ENCODE measurements at places on chromosomes 5 and 9.

- DNase-seq, result no peak
Observed at GRCh38 chr5:15835514-15835913, 335.5 kb downstream of the FBXL7 start.

GRCh38 chr5:132760049-132760420 is 12.8 kb downstream of the CCNI2 start:
- no peak for DNase-seq

- DNase-seq, result no peak
Observed at GRCh38 chr5:149301049-149301743, 29.5 kb downstream of the AFAP1L1 start.

DNA sequence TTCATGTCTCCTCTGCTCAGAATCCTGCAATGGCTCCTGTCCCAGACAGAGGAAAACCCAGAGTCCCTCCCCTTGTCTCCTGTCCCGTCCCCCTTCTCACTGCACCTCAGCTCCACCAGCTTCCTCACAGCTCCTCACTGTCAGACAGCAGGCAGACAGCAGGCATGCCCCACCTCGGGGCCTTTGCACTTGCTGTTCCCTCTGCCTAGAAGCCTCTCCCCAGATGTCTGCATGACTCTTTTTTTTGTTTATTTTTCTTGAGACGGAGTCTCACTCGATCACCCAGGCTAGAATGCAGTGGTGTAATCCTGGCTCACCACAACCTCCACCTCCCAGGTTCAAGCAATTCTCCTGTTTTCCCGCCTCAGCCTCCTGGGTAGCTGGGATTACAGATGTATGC is 8.8 kb upstream of the SLC6A7 start:
- no peak for DNase-seq

- DNase-seq, result no peak
Observed at GRCh38 chr9:133991214-133991921, 756 bp downstream of the VAV2 start.

- DNase-seq, result no peak
Observed at GRCh38 chr9:93354451-93354850, 97.0 kb upstream of the FAM120A start.

DNA sequence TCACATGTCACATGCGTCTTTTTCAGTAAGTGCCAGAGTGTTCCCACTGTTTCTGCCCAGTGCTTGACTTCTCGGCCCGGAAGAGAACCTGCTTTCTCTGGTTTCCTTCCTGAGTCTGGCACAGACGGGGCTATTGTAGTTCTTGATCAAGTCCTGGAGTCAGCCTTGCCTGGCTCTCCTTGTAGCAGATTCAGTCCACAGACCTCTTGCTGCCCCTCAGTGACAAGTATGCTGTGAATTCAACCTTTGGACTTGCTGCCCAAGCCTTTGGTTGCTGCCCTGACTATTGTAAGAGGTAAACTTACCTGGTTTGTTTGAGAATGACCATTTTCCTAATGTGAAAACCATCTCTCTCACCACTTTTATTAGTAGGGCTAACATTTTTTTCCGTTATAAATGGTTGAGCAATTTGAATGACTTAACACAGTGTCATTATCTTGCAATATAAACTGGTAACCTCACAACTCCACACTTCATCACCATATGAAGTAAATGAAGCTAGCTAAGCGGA is 24.7 kb downstream of the ZBTB34 start:
- DNase-seq, result no peak

- DNase-seq, result no peak
Observed at GRCh38 chr5:76174101-76174500, 90.9 kb downstream of the SV2C start.

DNA sequence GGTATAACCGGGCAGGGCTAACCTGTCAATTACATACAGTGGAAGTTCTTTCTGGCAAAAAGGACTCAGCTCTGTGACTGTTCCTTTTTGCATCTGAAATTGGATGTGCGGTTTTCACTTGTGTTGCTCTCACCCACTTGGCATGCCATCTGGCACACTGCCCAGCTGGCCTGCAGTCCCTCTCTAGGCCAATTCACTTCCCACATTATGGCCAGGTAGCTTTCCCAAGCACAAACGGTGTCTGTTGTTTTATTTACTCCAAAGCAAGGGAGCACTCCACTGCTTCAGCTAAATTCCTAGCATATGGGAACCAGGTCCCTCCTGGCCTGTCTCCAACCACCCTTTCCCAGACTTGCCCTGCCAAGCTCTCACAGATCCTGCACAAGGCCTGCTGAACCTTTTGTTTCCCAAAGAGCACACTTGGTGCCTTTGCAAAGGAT is 132.5 kb downstream of the SEMA6A start:
- no peak for DNase-seq

DNA sequence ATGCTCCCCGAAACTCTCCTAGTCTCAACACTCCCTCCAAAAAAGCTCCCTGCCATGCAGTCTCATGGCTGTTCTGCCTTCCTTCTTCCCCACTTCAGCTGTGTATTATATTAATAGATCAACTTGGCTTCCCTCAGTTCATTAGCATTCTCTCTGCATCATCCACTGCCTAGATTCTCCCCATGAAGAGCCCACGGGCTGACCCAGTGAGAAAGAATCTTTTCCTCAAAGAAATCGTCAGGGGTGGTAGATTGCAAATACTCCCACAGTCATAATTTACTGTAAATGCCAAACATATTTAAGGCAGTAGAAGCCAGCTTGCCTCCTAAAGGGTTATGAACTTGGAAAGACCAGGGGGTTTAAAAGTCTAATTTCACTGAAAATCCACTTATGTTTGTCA is 33.5 kb downstream of the GNA14 start:
- DNase-seq, result no peak

DNA sequence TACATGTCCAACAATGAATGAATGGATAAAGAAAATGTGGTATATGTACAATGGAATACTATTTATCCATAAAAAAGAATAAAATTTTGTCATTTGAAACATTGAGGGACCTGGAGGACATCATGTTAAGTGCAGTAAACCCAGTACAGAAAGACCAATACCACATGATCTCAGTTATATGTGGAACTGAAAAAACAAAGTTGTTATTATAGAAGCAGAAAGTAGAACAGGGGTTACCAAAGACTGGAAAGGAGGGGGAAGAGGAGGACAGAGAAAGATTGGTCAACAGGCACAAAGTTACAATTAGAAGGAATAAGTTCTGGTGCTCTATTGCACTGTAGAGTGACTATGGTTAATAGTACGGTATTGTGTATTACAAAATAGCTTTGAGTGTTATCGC is 233.8 kb downstream of the SEMA6A start:
- DNase-seq, result no peak

GRCh38 chr5:154758493-154758892 is 3.3 kb downstream of the LARP1 start:
- DNase-seq, result no peak

- no peak for DNase-seq
Observed at GRCh38 chr5:154485850-154486426, 7.9 kb upstream of the HAND1 start.

- DNase-seq, result no peak
Observed at GRCh38 chr5:61878471-61878870, 427.5 kb upstream of the KIF2A start.

DNA sequence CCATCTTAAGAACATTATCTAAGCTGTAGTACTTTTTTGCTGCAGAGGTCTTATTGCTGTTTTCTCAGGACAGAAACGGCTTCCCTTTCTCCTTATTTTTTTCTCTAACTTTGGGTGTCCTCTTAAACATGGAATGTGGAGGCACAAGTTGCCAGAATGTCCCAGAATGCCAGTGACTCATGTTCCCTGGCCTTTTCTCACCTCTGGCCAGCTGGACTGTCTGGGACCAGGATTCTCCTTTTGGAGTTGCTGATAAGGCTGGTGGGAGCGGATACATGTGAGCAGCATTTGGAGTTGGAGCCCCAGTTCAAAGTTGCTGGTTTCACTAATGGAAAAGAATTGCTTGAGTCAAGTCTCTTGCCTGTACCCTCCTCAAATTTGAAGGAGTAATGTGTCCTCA is 112.8 kb downstream of the ARHGAP26 start:
- DNase-seq, result no peak

- DNase-seq, result no peak
Observed at GRCh38 chr5:66540078-66540477, 56.1 kb upstream of the MAST4 start.

GRCh38 chr5:80255811-80256712 is at the start of gene SERINC5:
TSS of gene SERINC5 (minus strand) at chr5:80256048. CDS start at chr5:80255922, 126 bp downstream.
- DNase-seq, result peak; percentile 74

- no peak for DNase-seq
Observed at GRCh38 chr9:38683336-38683735, 36.6 kb downstream of the FAM240B start.

GRCh38 chr5:39266442-39266841 is 47.1 kb upstream of the FYB1 start:
- no peak for DNase-seq

DNA sequence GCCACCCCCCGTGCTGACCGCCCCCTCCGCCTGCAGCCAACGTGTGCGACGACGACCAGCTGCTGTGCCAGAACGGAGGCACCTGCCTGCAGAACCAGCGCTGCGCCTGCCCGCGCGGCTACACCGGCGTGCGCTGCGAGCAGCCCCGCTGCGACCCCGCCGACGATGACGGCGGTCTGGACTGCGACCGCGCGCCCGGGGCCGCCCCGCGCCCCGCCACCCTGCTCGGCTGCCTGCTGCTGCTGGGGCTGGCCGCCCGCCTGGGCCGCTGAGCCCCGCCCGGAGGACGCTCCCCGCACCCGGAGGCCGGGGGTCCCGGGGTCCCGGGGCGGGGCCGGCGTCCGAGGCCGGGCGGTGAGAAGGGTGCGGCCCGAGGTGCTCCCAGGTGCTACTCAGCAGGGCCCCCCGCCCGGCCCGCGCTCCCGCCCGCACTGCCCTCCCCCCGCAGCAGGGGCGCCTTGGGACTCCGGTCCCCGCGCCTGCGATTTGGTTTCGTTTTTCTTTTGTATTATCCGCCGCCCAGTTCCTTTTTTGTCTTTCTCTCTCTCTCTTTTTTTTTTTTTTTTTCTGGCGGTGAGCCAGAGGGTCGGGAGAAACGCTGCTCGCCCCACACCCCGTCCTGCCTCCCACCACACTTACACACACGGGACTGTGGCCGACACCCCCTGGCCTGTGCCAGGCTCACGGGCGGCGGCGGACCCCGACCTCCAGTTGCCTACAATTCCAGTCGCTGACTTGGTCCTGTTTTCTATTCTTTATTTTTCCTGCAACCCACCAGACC is 80.2 kb downstream of the NTNG2 start:
- DNase-seq, result no peak

- DNase-seq, result no peak
Observed at GRCh38 chr5:31996909-31997308, 177.2 kb downstream of the GOLPH3 start.

DNA sequence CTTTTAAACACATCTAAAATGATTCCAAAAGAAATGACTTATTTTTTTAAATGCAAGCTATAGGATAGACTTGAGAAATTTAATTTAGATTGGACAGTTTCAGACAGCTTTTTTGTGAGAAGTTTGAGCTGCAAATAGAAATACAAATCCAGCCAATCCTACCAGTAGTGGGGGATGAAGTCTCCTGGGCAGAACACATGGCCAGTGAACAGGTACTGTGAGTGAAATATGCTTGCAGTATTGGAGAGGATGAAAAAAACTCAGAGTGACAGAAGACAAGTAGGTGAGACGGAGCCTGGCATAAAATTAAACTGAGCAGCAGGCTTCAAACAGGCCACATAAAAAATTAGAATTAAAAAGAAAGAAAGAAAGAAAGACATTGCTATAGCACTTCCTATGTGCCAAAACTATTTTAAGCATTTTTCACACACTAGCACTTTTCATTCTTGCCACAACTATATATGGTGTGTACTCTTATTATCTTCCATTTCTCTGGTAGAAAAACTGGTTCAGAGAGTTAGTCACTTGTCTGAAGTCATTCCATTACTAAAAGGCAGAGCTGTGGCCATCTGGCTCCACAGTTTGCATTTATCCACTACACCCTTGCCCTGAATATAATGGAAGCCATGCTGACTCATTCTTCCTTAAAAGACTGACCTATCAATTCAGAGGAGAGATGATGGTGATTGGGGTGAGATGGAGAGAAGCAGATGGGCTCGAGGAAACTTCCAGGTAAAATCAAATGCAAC is 310.2 kb upstream of the CTNND2 start:
- DNase-seq, result no peak

GRCh38 chr5:171593976-171594375 is 174.5 kb downstream of the FGF18 start:
- no peak for DNase-seq

- DNase-seq, result no peak
Observed at GRCh38 chr5:125877248-125877647, 546.0 kb upstream of the GRAMD2B start.

GRCh38 chr5:35143841-35144240 is 86.4 kb downstream of the PRLR start:
- no peak for DNase-seq

DNA sequence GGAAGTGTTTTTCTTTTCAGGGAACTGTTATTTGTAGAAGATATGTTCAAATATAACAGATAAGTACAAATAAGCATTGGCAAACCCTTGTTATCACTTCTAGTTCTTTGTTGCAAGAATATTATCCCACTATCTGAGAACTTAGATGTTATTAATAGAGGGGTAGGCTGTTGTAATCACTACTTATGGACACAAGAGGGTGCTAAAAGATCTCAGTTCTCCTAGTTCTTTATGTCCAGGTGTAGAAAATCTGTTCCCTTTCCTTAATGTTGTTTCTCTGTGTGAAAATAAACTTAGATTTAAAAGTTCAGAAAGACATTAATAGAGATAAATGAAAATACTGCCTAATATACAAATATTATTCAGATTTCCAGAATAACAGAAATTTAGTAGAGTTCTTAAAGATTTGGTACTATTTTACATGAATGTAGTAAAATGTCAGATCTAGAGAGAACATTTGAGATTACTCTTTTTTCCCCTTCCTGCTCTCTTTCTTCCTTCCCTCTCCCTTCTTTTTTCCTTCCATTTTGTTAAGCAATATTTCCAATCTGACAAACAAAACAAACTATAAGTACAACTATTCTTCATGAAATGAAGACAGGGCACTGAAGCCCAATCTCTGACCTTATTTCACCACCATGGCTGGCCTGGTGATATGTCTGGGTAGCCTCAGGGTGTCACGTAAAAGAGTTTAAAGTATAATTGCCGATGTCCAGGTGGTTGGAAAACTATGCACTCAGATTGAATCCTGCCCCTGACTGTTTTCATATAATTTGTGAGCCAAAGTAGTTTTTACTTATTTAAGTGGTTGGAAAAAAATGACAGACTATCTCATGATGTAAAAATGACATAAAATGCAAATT is 43.6 kb upstream of the C5orf46 start:
- no peak for DNase-seq

- no peak for DNase-seq
Observed at GRCh38 chr5:78841767-78842166, 143.3 kb downstream of the ARSB start.

- no peak for DNase-seq
Observed at GRCh38 chr5:36948041-36948440, 71.5 kb downstream of the NIPBL start.

GRCh38 chr9:71793386-71794105 is 25.2 kb upstream of the CEMIP2 start:
- DNase-seq, result no peak

- no peak for DNase-seq
Observed at GRCh38 chr9:134891053-134891452, 10.4 kb downstream of the FCN2 start.

GRCh38 chr9:104927216-104927911 is 591 bp downstream of the ABCA1 start:
- DNase-seq, result peak; percentile 3
